Neuronal stem cell (in vitro differentiated cells): ENCODE measurements at places on chromosomes 7 and 10.

GRCh38 chr7:128254470-128254869 lies 13.4 kb downstream of the LEP start:
- no peak for DNase-seq

- DNase-seq = peak; percentile 26
These were observed 147.1 kb upstream of the GHITM start for GRCh38 chr10:83991986-83992753.

DNA sequence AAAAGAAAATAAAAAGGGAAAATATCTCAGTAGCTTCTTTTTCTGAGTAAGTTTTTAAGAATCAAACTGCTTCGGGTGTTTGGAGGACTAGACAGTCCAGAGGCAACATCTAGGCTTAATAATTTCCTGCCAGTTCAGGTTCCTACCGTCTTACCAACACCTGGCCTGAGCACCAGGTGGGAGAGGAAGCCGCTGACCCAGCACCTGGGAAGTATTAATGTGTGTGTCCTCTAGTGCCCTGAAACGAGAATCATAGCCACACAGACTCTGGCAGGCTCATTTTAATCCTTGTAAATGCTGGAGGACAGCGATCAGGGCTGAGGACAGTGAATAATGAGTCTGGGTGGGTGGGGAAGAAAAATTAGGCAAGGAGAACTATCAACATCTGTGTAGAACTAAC lies 137.4 kb downstream of the ZNF438 start:
- DNase-seq = no peak

DNA sequence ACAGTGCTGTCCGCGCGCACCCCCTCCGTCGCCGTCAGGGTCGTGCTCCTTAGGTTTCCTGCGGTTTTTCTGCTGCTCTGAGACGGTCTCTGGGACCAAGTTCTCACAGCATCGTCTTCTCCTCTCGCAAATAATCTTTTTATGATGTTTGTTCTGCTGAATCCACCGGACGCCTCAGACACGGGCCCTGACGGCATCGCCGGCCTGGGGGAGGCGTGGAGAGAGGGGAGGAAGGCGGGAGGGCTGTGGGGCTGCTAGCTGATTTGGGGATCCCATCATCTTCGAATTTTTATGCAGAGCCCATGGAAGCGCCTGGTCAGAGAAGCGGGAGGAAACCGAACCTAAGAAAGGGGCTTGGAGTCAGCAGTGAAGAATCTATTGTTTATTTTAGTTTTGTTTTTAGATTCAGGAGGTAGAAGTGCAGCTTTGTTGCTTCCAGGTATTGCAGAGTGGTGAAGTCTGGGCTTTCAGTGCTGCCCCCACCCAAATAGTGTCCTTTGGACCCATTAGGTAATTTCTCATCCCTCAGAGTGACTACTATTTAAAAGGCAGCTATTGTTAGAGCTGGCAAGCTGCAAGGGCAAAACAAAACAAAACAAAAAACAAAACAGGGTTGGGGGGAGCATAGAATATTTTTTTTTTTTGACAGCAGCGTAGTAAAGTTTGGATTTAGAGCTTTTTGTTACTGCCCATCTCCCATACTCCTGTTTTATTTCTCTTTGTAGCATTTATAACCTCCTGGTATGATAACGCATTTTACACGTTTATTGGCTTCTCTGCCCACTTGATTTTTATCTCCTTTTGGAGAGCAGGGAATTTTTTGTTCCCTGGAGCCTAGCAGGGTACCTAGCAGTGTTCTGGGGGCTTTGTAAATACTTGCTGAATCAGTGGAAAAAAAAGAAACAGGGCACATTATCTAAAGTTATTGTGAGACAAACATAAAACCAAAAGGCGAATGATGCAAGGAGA lies 92.6 kb downstream of the SPAG6 start:
- DNase-seq = no peak

- DNase-seq = no peak
These were observed 1217.1 kb upstream of the CELF2 start for GRCh38 chr10:9800571-9800970.

GRCh38 chr7:128836729-128837348 lies 6.6 kb downstream of the FLNC start:
- no peak for DNase-seq

DNA sequence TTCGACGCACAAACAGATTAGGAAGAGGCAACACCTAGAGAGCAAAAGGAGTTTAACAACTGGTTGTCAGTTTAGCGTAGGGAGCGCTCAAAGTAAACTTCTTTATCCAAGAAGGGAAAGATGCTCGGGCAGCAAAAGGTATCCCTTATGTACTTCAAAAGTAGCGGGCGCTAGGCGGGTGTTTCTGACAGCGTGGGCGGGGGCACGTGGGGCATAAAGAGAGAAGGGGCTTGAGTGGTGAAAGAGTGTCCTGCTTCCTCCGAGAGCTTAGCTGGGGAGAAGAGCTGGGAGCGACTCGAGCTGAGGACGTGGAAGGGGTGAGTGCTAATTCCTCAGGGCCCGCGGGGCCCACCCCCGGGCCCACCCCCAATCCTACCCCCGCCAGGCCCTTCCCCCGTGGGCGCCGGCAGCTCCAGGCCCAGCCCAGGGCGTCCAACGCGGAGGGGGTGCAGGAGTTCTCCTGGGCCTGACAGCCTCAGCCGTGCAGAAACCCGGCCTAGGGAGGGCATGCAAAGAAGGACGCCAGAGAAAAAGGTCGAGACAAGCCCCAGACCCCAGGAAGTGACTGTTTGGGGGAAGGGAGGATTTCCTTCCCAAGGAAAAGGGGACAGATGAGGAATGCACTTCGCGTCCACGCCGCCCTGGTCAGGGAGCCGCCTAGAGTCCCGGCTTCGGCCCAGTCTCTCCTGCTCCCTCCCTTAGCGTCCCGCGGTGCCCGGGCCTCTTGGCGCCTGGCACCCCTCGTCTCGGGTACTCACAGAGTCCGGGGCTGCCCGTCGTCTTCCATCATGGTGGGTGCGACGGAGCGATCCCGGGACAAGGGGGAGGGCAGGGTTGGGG lies 868 bp downstream of the TIAL1 start:
- no peak for DNase-seq

DNA sequence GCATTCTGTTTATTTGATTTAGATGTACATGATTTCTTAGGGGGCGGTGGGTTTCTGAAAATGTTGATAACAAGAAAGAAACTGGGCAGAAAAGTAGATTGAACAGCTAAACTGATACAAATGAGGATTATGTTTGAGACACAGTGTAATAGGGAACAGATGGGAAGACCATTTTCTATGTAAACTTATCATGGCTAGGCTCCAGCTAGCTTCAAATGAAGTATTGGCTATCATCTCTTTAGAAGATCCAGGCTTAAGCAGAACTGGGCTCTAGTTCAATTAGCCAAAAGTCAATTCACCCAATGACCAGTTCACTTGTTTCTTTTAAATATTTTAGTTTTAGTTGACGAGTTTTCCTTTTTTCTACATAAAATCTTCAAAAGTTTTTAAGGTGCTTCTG lies 639.5 kb downstream of the ANKRD7 start:
- no peak for DNase-seq

DNA sequence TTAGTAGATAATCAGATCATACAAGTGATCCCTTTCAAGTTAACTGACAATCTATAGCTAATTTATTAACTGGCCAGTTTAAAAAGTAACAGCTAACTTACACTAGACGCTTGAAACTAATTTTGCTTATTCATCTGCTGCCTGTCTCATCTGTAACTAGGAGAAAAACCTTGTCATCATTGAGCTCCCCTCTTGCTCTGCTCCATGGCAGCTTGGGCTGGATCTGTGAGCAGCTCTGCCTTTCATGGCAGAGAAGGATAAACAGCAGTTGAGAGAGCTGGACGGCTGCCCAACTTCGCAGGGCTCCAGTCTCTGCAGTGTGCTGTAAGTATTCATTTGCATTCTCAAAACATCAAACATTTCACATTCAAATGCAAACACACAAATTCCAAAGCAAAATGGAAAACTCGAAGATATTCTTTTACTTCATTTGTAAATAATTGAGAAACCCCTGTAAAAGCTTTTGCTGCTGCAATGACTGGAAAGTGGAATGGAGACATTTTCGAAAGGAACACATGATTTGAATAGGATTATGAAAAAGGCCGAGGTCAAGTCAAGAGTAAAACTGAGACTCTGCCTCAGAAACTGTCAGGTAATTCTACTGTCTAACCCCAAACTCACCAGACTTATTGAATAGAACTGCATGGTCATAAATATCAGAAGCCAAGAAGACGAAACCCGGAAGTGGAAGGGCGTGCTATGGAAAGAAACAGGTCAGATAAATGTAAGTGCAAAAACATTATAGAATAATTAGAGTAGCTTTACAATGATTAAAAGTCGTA lies 17.6 kb downstream of the SLC35B4 start:
- DNase-seq = no peak

DNA sequence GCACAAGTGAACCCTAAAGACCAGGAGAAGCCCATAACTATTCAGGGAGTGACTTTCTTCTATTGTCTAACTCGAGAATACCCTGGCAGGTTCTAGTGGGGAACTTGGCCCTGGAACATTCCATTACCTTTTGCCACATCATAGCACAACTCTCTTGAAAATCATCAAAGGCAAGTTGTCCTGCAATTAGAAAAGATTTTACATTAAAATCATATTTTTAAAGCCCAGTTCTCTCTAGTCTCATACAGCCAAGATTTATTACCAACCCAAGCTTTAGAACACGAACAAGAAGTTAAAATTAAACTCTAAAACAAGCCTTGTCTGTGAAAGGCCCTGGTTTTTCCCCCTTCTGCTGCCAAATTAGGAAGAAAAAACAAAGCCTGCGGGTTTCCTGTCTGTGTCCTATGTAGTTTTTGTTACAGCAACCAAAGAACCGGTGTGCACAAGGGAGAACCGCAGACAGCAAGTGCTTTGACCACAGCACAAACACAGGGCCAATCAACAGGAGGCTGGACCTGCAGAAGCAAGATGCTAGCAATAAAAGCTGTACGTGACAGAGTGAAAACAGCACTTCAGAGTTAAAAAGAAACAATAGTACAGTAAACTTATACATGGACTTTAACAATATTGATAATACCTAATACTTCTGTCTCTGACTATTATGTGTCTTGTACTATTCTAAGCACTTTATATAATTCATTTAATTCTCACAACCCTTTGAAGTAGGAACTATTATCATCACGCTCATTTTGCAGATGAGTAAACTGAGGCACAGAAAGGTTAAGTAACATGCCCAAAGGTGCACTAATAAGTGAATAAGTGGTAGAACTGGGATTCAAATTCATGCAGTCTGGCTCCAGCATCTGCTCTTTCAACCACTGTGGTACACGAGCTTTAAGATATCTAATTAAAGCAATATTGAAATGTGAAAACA lies 65.8 kb downstream of the STK17A start:
- no peak for DNase-seq

DNA sequence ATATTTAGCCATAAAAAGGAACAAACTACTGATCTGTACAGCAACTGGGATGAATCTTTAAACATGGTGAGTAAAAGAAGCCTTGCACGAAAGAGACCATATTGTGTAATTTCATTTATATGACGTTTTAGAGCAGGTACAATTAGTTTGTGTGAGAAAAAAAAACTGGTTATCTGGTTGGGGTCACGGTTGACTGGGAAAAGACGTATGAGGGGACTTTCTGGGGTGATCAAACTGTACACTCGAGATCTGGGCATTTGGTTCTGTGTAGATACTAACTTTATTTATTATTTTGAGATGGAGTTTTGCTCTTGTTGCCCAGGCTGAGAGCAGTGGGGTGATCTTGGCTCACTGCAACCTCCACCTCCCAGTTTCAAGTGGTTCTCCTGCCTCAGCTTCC lies 4.2 kb downstream of the PRKRIP1 start:
- DNase-seq = no peak

DNA sequence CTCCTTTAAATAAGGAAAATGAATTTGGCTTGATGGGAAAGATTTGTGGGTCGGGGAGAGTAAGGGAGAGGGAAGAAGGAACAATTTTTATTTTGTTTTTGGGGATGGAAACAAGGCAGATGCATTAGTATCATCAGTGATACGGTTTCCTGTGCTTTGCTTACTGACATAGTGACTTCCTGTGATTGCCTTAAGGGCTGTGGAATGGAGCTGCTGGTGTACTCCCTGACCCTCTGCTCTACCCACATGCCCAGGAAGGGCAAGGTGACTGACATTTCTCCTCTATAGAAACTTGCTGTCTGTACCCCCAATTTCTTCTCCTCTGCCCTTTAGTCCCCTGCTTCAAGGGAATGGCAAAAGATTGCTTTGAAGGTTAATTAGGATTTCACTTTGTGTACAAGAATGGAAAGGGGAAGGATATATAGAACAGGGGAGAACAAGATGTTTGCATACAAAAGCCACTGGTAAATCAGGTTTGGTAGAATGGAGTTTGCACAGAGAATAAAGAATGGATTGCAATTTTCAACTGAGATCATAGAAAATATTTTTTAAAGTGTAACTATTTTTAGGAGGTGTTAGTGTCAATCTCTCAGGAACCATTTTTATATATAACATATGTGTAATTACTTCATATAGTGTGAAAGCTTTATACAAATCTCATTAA lies 129.0 kb upstream of the AGR3 start:
- DNase-seq = no peak

GRCh38 chr7:5360971-5361370 lies 62.7 kb downstream of the TNRC18 start:
- no peak for DNase-seq

GRCh38 chr10:46787321-46787615 lies 124.0 kb upstream of the PTPN20 start:
- no peak for DNase-seq

GRCh38 chr7:82081644-82082224 lies 311.9 kb upstream of the HGF start:
- no peak for DNase-seq

- no peak for DNase-seq
These were observed 512.2 kb downstream of the SORCS1 start for GRCh38 chr10:106652279-106652678.

GRCh38 chr7:158805937-158806336 lies 23.4 kb downstream of the ESYT2 start:
- DNase-seq = no peak

DNA sequence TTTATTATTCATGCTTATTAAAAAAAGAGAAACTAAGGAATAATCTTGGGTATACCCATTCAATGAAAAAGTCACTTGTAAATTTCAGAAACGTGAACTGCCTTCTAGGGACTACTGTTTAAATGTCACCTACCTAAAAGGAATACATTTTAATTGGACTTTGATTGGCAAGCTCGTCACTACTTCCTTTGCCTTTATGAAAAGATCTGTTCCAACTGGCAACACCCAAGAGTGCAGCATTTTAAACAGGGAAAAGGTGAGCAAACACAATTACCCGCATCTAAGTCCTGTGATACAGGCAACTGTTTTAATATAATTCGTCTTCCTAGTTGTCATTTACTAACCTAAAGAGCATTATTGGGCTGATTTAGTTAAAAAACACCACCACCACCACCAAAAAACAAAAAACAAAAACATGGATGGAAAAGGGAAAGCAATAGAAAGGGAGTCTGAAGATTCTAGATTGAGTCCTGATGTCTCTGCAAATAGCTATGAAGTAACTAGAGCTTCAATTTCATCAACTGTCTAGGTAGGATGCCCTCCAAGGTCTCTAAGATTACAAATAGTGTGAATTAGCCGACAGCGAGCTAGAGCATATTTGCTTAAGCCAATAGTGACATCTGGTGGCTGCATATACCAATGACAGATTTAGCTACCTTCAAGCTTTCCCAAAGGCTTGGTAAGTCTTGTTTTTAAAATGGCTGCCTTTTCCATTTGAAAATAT lies 33.8 kb upstream of the ICA1 start:
- DNase-seq = peak; percentile 72

GRCh38 chr10:86263209-86263608 lies 103.4 kb downstream of the GRID1 start:
- DNase-seq = no peak

- no peak for DNase-seq
These were observed 23.4 kb downstream of the AIFM2 start for GRCh38 chr10:70109064-70109729.
